ENCODE measurements at places on chromosomes 7 and 10.
A peak's percentile ranks its signal among the peaks of the same experiment; 100 is the strongest.

GRCh38 chr7:104642560-104642959, 314.2 kb downstream of the LHFPL3 start:
- DNase-seq, result no peak

DNA sequence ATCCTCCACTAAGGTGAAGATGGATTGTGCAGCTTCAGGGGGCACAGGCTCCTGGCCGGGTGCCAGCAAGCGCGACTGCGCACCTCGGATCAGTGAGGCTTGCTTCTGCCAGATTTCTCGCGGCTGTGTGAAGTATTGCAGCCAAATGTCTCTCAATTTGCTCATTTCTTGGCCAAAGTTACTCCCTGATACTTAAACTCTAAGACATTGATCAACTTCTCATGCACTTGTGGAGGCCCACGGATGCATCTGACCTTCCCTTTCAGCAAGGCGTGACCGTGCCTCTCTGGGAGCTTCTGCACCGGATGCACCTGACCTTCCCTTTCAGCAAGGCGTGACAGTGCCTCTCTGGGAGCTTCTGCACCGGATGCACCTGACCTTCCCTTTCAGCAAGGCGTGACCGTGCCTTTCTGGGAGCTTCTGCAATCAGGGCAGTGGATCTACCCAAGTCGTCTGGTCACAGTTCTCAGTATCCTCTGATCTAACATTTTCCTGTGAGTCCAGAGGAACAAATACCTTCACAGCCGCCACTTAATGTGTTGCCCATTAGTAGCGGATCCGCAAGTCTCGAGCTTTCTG, 248.3 kb downstream of the ADARB2 start:
- no peak for DNase-seq

DNA sequence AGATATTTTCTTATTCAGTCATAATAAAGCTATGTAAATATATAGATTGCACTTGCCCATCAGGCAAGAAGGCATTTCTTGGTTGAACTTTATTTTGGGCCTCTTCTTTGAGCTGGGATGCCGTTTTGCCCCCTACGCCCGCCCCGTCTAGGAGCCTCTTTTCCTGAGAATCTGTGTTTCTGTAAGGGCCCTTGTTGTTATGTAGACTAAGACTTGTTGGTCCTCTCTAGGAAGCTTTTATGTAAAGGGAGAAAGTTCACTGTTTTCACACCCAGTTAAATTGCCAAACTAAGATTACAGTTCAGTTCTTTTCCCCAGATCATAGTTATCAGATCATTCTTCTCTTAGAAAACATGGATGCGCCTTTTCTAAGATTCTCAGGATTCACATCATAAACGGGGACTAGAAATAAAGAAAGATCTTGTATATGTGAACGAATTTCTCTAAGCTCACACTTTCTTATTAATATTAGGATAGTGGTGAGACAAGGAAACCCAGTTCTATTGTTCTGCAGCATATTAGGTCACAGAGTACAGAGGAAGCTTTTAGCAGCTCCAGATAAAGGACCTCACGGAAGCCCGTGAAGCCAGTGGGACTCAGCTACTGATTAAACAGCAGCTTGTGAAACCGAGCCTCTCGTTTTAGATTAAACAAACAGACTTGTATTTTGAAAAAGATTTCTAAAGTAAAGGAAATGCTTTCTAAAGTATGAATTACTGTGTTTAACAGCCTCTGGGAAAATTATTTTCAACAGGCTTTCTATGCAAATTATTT, 3.8 kb downstream of the LMTK2 start:
- DNase-seq, result no peak

- no peak for DNase-seq
Observed at GRCh38 chr10:45442251-45442650, 68.2 kb downstream of the ALOX5 start.

- no peak for DNase-seq
Observed at GRCh38 chr7:157434701-157435100, 97.9 kb downstream of the DNAJB6 start.

DNA sequence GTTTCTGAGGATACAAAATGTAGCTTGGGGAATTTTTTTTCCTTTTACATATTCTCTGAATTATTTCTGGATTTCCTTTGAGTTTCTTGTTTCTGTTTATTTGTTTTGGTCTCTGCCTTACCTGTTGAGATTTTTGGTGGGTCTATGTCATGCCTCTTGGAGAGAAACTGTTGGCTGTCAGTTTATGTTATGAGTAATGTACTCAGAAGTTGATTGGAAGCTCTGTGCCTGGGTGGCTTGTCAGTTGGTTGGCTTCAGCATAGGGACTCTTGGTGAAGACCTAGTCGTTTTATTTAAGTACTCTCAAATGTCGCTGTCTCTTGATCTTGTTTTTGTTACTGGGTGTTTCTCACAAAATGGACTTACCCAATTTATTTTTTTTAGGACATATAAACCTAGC, 132.4 kb downstream of the CDK14 start:
- DNase-seq, result no peak

DNA sequence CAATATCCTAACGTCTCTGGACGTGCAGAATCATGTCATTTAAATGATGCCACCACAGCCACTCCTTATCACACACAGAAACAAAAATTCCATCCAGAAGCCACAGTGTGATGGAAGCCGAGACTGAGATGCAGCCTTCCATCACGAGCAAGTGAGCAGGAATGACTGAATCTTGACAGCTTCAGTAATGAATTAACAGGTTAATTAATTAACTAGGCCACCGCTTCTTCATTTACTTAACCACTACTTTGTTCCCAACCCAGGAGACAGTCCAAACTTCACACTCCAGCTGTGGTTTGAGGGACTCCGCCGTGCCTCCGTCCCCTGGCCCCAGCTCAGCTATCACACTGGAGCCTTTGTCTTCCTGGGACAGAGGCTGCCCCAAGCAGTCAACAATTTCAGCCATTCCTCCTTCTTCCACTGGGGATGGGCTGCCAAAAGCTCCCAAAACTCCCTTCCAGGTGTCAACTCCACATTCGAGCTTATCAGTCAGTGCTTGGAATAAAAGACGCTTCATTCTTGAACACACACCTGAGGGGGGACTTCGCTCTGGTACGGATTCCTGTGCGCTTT, 65.9 kb downstream of the FGFR2 start:
- no peak for DNase-seq

DNA sequence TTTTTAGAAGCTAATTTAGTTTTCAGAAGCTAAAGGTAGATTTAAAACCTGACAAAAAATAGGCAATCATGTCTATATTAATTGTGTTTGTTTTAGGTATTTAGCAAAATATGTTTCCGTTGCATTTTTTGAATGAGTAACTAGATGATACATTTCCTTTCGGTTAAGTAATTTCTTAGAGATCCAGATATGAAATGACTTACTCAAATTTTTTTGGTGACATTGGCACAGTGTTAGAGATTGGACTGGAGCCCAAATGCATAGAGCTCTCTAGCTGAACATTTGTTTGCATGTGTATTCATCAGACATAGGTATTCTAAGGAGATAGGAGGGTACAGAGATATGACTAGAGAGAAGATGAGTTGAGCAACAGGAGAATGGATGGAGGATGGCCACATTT, 1.9 kb downstream of the BUB3 start:
- DNase-seq, result peak; percentile 15

DNA sequence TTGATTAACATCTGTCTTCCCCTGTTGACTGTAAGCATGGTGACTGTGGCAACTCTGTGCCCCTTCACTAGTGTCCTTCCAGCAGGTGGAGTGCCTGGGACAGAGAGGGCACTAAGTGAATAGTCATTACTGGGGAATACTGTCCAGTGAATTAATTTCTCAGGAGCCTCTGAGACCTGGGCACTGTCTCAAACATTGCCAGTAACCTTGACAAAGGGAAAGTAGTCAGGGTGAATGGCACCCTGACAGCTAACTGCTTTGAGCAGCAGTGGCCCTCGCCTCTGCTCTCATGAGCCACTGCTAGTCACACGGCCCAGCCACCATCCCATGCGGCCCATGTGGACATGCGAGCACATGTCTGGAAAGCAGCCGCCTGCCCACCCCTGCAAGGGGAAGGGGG, 13.1 kb upstream of the GRB10 start:
- no peak for DNase-seq

DNA sequence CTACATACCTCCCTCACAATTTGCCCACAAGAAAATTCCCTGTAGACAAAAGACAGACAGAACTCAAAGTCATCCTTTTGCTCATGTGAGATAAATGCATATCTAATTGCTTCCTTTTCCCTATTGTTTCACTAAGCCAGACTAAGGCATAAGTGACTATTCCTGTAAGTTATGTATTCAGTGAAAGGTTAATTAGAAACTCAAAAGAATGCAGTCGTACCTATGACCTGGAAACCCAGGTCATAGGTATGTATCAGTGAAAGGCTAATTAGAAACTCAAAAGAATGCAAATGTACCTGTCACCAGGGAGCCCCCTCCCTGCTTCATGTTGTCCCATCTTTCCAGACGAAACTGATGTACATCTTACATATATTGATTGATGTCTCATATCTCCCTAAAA, 10.3 kb upstream of the GARS1 start:
- DNase-seq, result no peak

- no peak for DNase-seq
Observed at GRCh38 chr10:86113501-86113900, 253.1 kb downstream of the GRID1 start.

- DNase-seq, result no peak
Observed at GRCh38 chr10:110032801-110033700, 25.3 kb downstream of the ADD3 start.

DNA sequence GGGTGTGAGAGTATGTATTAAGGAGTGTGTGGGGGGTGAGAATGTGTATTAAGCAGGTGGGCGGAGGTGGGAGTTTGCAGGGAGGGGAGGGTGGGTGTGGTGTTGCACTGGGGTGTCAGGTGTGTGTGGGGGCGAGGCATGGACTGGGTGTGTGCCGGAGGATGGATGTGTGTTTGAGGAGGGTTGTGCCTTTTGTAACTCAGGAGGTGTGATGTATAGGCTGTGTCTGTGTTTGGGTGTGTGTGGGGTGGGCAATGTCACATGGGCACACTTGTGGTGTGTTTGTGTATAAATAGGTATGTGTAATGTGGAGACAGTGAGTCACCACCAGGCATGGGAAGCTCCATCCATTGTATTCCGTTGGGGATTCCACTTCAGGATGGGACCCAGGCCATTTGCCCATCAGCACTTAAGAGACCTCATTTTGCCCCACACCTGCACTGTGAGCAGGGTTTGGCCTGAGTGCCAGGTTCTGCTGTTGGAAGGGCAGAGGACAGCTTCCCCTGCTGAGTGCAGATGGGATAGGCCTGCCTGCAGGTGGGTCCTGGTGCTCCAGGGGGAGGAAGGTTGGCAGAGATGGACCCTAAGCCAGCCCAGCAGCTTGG, 5.8 kb downstream of the UNC5B start:
- peak; percentile 47 for DNase-seq

GRCh38 chr10:44008270-44008916, 359.7 kb upstream of the ZNF32 start:
- no peak for DNase-seq

GRCh38 chr10:118057361-118057760, 10.6 kb upstream of the RAB11FIP2 start:
- DNase-seq, result no peak

DNA sequence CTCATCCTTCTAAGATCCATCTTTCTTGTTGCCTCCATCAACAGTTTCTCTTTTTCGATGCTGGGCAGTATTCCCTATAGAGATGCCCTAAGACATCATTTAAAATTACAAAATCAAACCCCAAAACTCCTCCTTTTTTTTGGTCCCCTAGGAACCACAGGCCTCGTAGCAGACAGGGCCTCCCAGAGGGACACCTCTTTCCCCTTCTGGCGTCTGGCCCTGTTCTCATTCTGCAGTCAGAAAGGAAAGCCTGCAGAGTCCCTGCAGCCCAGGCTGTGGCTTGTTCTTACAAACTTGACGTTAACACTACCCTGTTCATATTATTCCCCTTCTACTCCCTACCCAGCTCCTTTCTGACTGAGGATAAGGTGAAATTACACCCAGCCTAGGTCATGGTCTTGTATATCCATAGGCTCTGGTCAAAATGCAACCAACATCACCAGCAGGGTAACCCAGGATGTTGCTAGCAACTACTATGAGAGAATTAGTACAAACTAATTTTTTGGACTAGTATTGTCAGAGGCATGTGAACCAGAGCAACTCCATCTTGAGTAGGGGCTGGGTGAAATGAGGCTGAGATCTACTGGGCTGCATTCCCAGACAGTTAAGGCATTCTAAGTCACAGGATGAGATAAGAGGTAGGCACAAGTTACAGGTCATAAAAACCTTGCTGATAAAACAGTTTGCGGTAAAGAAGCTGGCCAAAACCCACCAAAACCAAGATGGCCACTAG, 3.5 kb upstream of the EPHA1 start:
- peak; percentile 1 for DNase-seq

GRCh38 chr10:101007099-101007711, 7.6 kb downstream of the LZTS2 start:
- peak; percentile 60 for DNase-seq

DNA sequence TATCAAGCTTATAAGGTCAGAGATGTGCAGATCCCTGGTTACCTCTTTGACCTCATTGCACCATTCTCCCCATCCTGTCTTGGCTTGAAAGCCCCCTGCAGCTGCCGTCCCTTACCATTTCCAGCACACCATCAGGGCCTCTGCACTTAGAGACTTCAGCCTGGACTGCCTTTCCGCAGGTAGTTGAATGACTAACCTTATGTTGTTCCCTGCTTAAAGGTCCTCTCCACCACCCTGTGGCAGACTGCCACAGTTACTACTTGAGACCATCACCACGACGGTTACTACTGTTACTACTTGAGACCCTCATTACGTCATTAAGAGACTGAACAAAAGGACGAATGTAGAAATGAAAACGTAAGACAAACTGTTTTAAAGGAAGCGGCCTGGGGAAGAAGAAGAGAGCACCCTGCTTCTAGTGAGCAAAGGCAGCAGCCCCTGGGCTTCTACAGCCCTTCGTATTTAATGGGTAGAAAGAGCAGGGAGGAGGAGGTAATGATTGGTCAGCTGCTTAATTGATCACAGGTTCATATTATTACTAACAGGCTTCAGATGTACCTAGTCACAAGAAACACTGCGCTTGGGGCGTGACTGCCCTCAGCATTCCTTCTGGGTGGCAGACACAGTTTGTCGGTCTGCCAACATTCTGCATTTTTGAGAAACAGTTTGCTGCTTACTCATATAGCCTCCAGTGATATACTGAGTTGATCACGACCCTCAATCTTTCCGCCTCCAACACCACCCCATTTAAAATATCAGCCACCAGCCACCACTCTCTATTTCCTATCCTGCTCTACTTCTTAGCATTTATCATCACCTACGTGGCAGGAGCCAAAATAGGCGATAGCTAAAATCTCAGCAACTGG, 74.1 kb upstream of the PARD3 start:
- DNase-seq, result no peak

GRCh38 chr7:36192053-36192824, 39.2 kb downstream of the EEPD1 start:
- peak; percentile 59 for DNase-seq

DNA sequence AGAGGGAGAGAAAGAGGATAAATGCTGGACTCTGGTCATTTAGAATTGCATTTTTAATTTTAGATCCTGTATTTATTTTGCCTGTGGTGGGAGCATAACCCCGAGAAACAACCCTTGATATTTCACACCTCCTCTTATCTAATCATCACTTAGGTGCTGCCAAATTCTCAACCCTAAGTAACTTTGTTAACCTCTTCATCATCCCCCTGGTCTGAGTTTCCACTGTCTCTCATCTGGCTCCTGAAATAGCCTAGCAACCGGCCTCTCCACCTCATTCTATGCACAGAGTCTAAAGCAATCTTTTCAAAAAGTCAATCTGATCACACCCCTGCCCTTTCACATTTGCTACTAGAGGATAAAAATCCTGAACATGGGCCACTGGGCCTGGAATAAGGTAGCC, 118.5 kb upstream of the C1QL3 start:
- DNase-seq, result no peak

GRCh38 chr10:127148933-127149220, 47.5 kb downstream of the INSYN2A start:
- DNase-seq, result peak; percentile 62

- DNase-seq, result no peak
Observed at GRCh38 chr7:117178600-117178999, 144.3 kb downstream of the WNT2 start.

Data from AG08396 (cell line).